ENCODE measurements at places on chromosomes 12 and 14. TPM values are rescaled to one million over a fixed set of nuclear protein-coding genes. Genes with fewer than 3 reads are reported as not detected.

The PXMP2 gene
- 15.4 TPM for total RNA-seq

The RNF212B gene
- not detected for total RNA-seq

The AEBP2 gene
- 15.6 TPM for total RNA-seq

The LRCOL1 gene
- not detected for total RNA-seq

The ZDHHC22 gene
- total RNA-seq = not detected

The MIP gene
- total RNA-seq = 0.32 TPM

The AMDHD1 gene
- total RNA-seq = under 0.01 TPM

The GRIP1 gene
- 0.81 TPM for total RNA-seq

The INSM2 gene
- not detected for total RNA-seq

The COL2A1 gene
- total RNA-seq = not detected

The CATSPERB gene
- total RNA-seq = not detected

The PGF gene
- total RNA-seq = 129 TPM

The PFDN5 gene
- 253 TPM for total RNA-seq

The MON2 gene
- 63.6 TPM for total RNA-seq

The PIANP gene
- 2.1 TPM for total RNA-seq

The CNTN1 gene
- total RNA-seq = 6.7 TPM

The KLRB1 gene
- total RNA-seq = not detected
